NCI-H2029 treated with DMSO at 0.1 percent for 48 hours (cell line): ENCODE measurements at places on chromosomes 3 and 15.

- no peak for DNase-seq
Measured at GRCh38 chr3:58529516-58530353, 7.3 kb downstream of the ACOX2 start.

- DNase-seq, result no peak
Measured at GRCh38 chr3:155853214-155854140, 750 bp downstream of the SLC33A1 start.

DNA sequence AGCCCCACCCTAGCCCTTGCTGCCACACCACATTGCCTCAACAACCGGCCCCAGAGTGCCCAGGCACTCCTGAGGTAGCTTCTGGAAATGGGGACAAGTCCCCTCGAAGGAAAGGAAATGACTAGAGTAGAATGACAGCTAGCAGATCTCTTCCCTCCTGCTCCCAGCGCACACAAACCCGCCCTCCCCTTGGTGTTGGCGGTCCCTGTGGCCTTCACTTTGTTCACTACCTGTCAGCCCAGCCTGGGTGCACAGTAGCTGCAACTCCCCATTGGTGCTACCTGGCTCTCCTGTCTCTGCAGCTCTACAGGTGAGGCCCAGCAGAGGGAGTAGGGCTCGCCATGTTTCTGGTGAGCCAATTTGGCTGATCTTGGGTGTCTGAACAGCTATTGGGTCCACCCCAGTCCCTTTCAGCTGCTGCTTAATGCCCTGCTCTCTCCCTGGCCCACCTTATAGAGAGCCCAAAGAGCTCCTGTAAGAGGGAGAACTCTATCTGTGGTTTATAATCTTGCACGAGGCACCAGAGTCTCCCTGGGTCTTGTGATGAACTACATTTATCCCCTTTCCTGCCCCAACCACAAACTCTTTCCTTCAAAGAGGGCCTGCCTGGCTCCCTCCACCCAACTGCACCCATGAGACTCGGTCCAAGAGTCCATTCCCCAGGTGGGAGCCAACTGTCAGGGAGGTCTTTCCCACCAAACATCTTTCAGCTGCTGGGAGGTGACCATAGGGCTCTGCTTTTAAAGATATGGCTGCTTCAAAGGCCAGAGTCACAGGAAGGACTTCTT is 39.1 kb downstream of the MESD start:
- no peak for DNase-seq

GRCh38 chr3:100880072-100880471 is 113.1 kb downstream of the ABI3BP start:
- no peak for DNase-seq

GRCh38 chr3:13653631-13654279 is 104.8 kb downstream of the FBLN2 start:
- DNase-seq, result no peak

DNA sequence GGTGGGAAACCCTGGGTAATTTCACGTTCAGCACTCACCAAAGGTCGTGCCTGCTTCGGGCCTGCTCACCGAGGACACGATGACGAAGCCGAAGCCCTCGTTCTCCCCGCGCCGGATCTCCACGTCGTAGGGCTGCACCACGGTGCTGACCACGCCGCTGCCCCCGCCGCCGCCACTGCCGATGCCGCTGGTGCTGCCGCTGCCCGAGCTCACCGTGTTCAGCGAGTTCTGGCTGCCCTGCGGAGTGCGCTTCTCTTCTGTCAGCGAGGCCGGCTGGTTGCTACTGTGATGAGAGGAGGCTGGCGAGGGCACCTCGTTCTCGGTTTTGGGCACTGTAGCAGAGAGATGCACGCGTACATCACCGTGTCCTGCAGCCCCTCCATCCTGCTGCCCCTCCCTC is 659.5 kb downstream of the MAGI1 start:
- DNase-seq, result no peak

DNA sequence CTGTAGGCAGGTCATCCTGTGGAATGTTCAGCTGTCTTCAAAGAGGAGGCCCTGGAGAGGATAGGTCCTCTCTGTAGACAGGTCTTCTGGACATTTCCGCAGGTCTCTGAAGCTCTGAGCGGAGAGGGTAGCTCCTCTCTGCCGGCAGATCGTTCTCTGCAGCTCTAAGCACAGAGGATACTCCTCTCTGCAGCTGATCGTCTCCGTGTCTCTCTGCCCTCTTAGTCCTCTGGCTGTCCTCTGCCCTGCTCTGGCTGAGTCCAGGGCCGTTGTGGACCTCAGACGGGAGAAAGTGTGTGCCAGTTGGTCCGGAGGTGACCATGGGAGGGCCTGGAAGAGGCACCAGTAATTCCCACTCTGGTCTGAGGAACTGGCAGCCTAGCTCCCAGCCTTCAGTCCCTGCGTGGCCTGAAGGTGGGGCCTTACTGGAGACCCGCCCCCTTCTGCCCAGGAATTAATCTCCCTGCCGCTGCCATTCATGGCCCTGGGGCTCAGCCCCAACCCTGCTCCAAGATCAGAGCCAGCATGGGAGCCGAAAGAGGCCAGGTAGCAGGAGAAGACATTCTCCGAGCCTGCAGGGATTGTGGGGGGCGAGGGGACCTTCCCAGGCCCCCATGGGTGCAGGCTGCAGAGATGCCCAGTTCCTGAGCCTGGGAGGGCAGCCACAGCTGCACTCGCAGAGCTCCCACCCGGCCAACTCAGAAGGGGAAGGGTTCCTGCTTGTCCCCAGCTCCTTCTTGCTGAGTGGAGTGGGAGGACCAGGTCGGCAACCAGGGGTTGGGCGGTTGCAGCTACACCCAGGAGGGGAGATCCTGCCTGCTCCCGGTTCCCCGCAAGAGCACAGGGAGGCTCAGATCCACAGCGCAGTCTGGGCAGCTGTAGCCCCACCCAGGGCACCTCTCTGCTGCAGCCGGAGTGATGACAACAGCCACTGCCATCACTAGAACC is 488.7 kb downstream of the RSL24D1 start:
- DNase-seq, result no peak

GRCh38 chr3:123605789-123606234 is 21.0 kb upstream of the HACD2 start:
- no peak for DNase-seq

GRCh38 chr3:186787642-186788481 is 4.5 kb downstream of the EIF4A2 start:
- no peak for DNase-seq

GRCh38 chr15:75456710-75457109 is 5.2 kb upstream of the SIN3A start:
- DNase-seq, result no peak

DNA sequence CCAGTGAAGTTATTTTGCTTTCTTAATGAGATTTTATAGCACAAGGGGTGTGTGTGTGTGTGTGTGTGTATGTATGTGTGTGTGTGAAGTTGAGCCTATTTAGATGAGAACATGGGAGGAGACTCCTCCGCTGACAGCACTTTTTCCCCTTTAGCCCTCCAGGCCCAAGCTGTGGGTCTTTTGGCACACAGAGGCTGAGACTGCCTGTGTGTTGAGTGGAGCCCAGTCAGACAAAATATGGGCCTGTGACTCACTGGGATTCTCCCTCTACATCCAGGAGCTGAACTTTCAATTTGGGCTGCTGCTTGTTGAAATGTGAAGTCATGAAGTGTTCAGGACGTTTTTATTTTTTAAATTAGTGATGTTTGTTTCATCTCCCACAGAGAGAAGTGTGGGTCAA is 108.0 kb downstream of the MFSD1 start:
- DNase-seq, result no peak

DNA sequence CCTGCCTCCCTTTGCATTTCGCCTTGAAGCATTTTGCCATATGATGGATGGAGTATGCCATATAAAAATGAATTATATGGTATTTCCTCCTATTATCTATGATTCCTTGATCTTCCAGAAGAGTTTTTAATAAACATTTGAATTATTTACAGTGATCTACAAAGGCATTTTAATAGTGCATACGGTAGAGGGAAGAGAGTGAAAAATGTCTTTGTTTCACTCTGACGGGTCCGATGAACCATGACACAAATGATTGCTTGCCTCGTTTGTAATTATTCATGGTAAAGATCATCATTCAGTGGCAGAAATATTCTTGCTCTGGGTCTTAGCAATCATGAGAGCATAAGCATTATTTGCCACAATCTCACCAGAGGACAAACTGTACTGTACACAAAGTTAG is 1010.9 kb downstream of the NTRK3 start:
- DNase-seq, result no peak

DNA sequence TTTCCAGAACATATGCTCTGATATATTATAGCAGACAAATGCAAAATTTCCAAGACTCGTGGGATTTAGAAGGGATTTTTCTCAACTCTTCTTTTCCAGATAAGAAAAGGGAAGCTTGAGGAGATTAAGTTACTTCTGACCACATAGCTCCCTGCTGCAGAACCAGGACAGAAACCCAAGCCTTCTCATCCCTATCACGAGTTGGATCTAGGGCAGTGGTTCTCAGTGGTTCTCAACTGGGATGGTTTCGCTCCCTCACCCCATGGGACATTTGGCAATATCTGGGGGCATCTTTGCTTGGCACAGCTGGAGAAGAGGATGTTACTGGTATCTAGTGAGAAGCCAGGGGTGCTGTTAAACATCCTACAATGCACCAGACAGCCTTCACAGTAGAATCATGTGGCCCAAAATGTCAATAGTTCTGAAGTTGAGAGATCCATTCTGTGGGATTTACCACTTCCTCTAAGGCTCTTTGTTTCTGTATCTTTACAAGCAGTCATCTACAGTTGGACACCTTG is 64.2 kb downstream of the LIPC start:
- no peak for DNase-seq

DNA sequence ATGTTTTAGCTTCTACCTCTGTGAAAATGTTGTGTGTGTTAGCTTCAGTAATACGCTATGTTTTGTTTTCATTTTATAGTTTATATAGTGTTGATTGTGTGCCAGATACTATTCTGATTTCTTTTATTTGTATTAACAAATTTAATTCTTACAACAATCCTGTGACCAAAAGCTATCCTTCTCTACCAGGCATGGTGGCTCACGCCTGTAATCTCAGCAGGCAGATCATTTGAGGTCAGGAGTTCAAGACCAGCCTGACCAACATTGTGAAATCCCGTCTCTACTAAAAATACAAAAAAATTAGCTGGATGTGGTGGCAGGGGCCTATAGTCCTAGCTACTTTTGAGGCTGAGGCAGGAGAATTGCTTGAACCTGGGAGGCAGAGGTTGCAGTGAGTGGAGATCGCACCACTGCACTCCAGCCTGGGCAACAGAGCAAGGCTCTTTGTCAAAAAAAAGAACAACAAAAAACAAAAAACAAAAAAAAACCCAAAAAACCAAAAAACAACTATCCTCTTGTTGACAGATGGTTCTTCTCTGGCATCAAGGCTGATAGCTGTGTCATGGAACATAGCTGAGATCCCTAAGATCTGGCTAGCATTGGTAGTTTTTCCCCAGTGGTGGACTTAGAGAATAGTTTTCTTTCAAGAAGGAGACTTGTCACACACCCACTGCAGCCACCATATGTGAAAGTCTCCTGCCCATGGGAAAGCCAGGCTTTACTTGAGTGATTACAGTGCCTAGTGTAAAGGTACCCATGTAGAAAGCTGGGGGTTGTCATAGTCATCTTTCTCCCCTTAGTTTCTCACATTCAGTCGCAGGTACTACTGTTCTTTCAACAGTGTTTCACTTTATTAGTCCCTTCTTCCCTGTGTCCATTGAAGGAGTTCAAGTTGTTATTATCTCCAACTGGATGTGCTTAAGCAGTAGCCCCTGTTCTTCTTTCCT is 116.5 kb downstream of the UBE2E2 start:
- no peak for DNase-seq

DNA sequence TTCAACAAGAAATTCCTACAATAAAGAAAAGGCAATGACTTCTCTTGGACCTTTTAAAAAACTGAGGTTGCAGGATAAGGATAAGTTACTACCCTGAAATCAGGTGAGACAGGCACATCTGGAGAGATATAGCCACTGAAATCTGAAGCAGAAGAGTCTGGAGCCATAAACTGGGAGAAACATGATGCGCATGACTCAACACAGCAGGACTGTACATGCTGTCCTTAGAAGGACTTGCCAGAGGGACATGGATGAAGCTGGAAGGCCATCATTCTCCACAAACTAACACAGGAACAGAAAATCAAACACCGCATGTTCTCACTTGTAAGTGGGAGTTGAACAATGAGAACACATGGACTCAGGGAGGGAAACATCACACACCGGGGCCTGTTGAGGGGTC is 1020.2 kb downstream of the AGBL1 start:
- DNase-seq, result no peak

DNA sequence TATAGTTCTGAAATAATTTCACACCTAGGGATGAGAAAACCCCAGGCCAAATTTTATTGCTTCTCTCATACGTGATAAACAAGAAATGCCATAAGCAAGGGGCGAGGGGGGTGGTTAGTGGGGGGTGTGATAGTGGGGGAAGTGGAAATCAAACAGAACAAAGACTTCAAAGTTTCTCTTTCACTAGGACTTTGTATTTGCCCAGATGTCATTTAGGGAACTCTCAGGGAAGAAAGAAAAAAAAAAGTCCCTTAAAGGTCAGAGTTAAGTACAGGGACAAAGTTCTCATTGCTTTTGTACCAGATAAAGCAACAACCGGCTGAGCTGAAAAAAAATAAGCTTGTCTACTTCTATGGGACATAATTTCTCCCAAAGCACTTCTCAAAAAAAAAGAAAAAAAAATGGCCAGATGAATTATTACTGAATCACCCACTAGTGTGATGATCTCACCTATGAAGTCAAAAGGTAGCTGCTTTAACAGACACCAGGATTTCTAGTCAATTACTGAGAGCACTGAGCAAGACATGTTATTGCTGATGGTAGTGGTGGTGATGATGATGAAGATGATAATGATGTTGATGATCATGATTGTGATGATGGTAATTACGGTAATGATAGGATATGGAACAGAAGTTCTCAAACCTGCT is 56.2 kb downstream of the FHIT start:
- no peak for DNase-seq

- DNase-seq, result no peak
Measured at GRCh38 chr15:100022391-100022790, 289.2 kb upstream of the LYSMD4 start.

DNA sequence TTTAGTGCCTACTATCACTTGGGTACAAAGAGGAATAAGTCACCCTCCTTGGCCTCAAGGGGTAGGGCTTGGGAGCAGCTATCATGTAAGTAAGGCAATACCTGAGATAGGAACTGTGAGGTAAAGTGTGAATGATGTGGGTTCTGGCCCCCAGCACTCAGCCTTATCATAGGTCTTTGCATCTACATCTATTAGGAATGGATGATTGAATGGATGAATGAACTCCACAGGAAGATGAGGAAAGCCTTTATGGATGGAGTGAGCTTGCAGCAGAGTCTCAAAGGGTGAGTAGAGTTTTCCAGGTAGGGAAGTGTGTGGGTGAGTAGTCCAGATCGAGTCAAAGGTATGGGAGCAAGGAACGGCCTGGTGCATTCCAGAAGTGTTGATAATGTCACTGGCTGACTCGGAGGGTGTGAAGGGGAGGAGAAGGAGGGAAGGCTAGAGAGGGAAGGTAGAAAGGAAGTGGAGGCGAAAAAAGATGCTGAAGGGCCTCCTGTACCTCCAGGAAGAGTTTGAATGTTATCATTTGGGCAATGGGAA is 13.1 kb upstream of the ABHD2 start:
- DNase-seq, result no peak
